ENCODE measurements at places on chromosomes 6 and 20. TPM values are rescaled to one million over a fixed set of nuclear protein-coding genes. Genes with fewer than 3 reads are reported as not detected.

GRCh38 chr6:73566954-73567591 is 46.2 kb upstream of the EEF1A1 start:
- peak; percentile 54 for DNase-seq

DNA sequence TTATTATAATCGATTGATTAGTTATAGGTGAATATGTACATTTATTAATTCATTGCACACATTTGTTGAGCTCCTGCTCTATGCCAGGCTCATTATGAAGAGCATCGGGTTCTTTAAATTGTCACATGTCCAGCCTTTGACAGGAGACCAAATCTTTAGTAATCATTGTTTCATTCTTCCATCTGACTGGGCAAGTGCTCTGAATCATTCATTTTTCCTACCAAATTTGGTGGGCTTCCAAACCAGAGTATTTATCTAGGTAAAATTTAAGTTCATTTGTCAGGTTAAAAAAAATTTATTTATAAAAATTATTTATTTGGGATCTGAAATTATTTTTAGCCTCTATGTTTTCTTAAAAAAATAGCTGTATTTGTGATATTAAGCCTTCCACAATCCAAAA is 404.9 kb upstream of the MMS22L start:
- DNase-seq: no peak

DNA sequence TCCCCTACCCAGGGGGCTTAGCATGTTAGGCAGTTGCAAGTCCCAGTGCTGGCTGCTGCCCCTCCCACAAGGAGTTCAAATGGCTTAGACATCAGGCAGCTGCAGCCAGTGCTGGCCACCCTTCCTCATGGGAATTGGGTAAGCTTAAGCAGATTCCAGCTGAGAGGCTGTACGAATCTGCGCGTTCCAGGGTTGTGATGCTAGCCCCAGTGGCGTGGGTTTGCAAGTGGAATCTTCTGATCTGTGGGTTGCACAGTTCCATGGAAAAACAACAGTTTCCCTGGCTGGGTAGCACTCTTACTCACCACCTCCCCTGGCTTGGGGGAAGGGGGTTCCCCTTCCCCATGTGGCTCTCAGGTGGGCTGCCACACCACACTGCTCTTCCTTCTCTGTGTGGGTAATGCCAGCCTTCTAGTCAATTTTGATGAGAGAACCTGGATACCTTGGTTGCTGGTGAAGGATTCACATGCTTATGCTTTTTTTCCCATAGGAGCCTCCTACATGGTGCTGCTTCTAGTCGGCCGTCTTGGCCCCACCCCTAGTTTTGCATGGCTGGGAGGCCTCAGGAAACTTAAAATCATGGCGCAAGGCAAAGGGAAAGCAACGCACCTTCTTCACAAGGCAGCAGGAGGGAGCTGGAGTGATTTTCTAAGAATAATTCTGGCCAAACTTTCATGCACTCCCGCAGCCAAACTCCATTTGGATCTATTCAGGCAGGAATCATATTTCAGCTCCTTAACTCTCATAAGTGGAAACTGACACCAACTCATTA is 13.0 kb downstream of the DYNLT2 start:
- DNase-seq: no peak

- no peak for DNase-seq
Observed at GRCh38 chr20:58710481-58711265, 18.1 kb downstream of the NPEPL1 start.

DNA sequence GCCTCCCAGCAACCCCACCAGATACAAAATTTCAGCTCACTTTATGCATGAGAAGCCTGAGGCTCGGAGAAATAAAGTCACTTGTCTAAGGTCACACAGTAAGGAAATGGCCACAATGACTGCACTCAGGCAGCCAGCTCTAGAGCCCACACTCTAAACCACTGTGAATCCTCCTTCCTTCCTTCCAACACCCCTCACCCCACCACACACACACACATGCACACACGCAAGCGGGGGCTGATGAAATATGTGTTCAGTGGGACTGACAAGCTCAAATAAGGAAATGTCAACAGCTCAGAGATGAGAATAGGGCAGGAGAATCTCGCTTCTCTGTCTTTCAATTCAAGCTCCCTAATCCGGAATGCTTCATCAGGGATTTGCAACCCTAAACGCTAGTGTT is 6.0 kb upstream of the BPIFA1 start:
- DNase-seq: no peak

- DNase-seq: no peak
Observed at GRCh38 chr6:113047148-113047547, 700.0 kb downstream of the RFPL4B start.

DNA sequence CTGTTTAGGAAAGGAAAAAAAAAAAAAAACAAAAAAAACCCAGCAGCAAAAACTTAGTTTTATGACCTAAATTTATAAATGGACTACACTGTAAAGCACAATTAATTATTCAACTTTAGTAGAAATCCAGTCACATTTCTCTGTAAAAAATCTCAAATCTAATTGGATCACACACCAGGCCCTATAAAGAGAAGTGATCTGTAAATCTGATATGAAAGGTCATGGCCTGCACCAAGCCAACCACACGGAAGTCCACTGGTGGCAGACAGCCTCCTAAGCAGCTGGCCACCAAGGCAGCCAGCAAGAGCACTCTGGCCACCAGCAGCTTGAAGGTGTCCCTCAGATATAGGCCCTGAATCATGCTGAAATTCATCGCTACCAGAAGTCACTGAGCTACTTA is 131.6 kb downstream of the HFE start:
- DNase-seq: no peak

The BTNL2 gene
- not detected for total RNA-seq

DNA sequence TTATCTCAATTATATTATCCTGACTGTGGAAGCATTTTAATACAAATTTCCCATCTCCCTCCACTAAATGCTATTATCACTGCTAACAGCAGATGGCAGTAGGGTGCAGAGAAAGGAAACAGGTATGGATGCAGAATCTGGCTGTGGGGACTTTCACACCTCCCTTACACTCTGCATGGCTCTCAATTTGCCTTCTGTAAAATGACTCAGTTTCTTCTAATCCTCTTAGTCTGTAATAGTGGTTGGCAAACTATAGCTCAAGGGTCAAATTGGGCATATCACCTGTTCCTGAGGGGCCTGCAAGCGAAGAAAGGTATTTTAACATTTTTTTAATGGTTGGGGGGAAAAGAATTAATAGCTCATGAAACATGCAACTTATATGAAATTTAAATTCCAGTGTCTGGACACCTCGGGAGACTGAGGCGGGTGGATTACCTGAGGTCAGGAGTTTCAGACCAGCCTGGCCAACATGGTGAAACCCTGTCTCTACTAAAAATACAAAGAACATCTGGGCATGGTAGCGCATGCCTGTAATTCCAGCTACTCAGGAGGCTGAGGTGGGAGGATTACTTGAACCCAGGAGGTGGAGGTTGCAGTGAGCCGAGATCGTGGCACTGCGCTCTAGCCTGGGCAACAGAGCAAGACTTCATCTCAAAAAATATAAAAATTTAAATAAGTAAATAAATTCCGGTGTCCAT is 83.5 kb downstream of the ZMYND8 start:
- peak; percentile 67 for DNase-seq

DNA sequence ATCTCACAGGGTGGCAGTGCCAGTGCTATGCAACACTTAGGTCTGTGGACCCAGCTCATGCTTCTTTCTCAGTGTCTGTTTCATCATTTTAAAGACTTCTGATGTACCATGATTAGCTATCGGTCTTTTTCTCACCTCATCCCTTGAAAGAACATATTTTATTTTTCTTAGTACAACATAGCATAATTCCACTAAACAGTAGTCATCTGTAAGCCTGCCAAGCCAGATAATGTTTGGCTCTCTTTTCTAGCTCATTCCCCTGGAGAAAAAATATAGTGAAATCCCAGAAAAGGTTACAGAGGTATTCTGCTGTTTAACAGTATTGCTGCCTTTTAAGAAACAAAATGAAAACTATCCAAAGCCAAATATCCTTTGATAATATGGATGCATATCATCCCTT is 177.0 kb upstream of the MMS22L start:
- no peak for DNase-seq

- no peak for DNase-seq
Observed at GRCh38 chr6:157650801-157651200, 172.2 kb upstream of the SNX9 start.

- no peak for DNase-seq
Observed at GRCh38 chr20:19181552-19181951, 30.9 kb upstream of the SLC24A3 start.
